ENCODE measurements at places on chromosomes 11 and 22.

GRCh38 chr22:25051983-25052710 lies 99.6 kb downstream of the KIAA1671 start:
- H3K36me3 ChIP-seq: peaks cover 2% of the 10 kb centered on the region
- H3K4me1 ChIP-seq: peaks cover 15% of the 10 kb centered on the region
- no peak overlapping the region for H3K27ac ChIP-seq

- H3K27me3 ChIP-seq: no peaks in the 10 kb centered on the region
- no peak overlapping the region for H3K4me3 ChIP-seq
- H3K36me3 ChIP-seq: no peaks in the 10 kb centered on the region
- H3K27ac ChIP-seq: no peak overlapping the region
- no peak for DNase-seq
Measured at GRCh38 chr11:864898-865297, 22.2 kb downstream of the TSPAN4 start.

GRCh38 chr11:111741751-111742150 lies 24.4 kb downstream of the PPP2R1B start:
- no peaks in the 10 kb centered on the region for H3K27me3 ChIP-seq
- no peak for DNase-seq
- H3K4me1 ChIP-seq: no peaks in the 10 kb centered on the region
- peaks cover 20% of the 10 kb centered on the region for H3K36me3 ChIP-seq
- no peak overlapping the region for H3K27ac ChIP-seq

DNA sequence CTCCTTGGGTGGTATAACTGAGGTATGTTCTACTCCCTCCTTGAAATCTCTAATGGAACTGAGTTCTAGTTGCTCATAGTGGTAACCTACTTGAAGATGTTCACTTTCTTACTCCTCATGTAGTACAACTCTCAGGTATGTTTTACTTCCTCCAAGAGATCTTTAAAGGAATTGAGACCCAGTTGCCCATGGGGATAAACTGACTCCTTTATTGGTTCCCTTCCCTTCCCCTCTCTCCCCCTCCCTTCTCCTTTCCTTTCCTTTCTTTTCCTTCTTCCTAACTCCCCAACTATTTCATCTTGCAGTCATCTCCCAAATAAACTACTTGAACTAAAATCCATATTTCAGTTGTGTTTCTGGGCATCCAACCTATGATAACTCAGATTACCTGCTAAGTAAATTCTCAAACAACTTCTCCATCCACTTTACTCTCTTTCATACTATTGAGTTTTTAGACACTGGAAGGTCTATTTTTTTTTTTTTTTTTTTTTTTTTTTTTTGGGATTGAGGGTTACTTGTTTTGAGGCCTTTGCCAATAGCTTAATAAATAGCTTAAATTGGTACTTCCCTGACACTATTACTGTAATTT lies 7.9 kb upstream of the TRIM68 start:
- H3K4me1 ChIP-seq: peaks cover 4% of the 10 kb centered on the region
- H3K27ac ChIP-seq: no peak overlapping the region
- peaks cover 8% of the 10 kb centered on the region for H3K27me3 ChIP-seq
- no peaks in the 10 kb centered on the region for H3K36me3 ChIP-seq
- DNase-seq: no peak
- no peak overlapping the region for H3K4me3 ChIP-seq

DNA sequence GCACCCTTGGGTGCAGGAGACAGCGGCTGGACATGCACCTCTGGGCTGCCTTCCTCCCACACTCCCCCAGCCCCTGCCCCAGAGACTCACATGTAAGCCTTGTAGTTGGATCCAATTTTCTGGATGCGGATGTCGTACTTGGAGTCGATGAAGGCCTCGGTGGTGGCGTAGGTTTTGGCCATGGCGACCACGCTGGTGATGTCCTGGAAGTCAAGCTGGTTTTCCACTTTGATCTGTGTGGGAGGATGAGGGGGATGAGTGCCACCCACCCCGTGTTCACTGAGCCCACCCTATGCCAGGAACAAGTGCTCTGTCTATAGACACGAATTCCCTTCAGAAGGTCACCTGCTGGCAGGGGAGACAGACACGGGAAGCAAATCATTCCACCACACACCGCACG lies 66.9 kb downstream of the FBXO7 start:
- H3K27me3 ChIP-seq: peaks cover 5% of the 10 kb centered on the region
- H3K4me1 ChIP-seq: no peaks in the 10 kb centered on the region
- DNase-seq: no peak
- no peaks in the 10 kb centered on the region for H3K36me3 ChIP-seq

DNA sequence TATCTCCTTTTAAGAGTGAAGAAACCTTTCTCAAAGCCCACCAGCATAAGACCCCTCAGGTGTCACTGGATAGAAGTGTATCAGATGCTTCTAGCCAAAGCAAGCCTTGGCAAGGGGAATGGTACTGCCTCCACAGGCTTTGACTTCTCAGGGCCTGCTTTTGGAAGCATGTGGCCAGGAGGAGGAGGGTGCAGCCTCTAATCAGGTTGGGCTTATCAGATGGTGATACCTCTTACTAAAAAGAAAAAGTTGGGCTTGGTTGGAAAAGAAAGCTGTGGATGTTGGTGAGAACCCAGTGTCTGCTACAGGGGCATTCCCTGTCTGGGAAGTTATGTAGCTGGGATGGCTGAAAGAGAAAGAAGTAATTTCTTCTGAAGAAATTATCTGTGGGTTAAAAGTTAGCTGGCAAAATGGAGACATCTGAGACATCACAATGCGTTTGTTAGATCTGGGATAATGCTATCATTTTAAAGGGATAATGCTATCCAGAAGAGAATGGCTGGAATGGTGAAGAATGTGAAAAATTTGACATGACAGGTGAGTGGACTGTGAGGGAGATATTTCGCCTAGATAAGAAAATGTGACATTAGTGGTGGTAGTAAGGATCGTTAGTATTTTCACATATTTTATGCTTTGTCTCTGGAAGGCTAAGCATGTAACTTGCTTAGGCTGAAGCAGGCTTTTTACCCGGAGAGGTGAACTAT lies 7.2 kb downstream of the APLP2 start:
- DNase-seq: no peak
- H3K4me1 ChIP-seq: peaks cover 7% of the 10 kb centered on the region
- no peak overlapping the region for H3K4me3 ChIP-seq

- H3K27ac ChIP-seq: no peak overlapping the region
- DNase-seq: no peak
- no peak overlapping the region for H3K4me3 ChIP-seq
- H3K4me1 ChIP-seq: no peaks in the 10 kb centered on the region
Measured at GRCh38 chr11:37449146-37449545, 851.1 kb upstream of the RAG2 start.
